ENCODE measurements at places on chromosomes 11 and 22.

GRCh38 chr11:7493670-7494069 lies 8.4 kb downstream of the OLFML1 start:
- no peak overlapping the region for H3K27ac ChIP-seq
- H3K4me3 ChIP-seq = no peak overlapping the region
- H3K27me3 ChIP-seq = peaks cover 2% of the 10 kb centered on the region
- no peaks in the 10 kb centered on the region for H3K4me1 ChIP-seq
- DNase-seq = no peak

DNA sequence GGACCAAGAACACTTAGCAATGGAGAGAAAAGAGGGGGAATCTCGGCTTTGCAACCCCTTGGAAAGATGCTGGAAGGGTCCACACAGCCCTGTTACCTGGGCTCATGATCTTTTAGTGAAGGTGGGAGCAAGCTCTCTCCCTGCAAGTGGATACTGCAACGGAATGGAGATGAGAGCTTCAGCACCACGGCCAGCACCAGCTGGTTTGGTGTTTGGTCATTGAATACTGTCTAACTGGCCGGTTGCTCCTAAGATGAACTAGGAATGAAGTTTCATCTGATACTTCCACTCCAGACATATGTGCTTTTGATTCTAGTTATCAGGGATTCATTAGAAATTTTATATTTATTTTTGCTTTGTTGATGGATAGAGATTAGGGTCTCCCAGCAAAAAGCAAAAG lies 16.3 kb downstream of the HTR3A start:
- no peak for DNase-seq
- no peaks in the 10 kb centered on the region for H3K36me3 ChIP-seq
- no peak overlapping the region for H3K4me3 ChIP-seq
- H3K27ac ChIP-seq = no peak overlapping the region

DNA sequence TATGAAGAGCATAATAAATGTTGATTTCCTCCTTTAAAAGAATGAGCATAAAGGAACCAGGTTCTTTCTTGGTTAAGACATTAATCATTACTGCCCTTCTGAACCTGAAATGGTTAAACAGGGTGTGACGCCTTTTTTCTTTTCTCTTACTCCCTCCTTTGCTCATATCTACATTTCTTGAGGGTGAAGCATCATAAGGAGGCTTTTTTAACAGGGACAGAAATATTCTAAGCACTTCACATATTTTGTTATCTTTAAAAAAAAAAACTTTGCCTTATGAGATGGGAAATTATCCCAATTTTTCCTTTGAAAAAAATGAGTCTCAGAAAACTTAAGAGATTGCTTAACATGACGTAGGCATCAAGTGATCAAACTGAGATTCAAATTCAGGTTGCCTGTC lies 1036.3 kb upstream of the TENM4 start:
- H3K27me3 ChIP-seq = no peaks in the 10 kb centered on the region
- DNase-seq = no peak
- H3K36me3 ChIP-seq = no peaks in the 10 kb centered on the region

DNA sequence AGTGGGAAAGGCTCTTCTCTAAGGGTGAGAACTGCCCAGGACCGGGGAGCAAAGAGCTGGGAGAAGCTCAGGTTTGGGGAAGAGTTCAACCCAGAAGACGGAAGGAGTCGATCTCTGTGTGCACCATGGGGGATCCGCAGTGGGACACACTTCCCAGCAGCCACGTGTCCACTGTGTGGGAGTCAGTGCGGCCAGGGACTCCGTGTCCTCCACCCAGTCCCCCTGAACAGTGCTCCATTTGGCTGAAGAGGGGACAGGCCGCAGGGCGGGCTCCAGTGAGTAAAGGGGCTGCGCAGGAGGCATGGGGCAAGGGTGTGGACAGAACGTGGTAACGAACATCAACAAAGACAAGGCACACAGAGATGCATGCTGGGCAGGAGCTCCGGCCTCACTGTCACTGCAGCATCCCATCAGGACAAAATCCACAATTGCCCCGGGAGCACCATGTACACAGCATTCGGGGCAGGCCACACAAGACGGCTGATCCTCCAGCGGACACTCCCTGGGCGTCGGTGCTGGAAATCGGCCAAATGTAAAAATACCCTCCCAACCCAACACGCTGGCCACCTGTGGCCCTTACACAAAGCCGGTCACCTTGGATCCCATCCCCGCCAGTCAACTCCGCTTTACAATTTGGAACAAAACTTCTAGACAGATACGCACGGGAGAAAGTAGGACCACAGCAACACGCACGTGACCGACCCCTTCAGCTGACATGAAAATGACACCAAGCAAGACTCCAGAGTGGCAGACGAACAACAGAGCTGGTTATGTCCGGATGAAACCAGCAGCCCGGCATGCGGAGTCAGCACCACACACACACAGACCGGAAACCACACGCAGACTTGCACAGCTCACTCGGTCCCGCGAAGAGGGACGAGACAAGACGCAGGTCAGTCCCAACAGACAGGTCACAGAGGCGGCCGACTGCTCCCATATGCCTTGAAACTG lies 366.8 kb downstream of the SHANK2 start:
- no peaks in the 10 kb centered on the region for H3K27me3 ChIP-seq
- DNase-seq = no peak
- no peak overlapping the region for H3K27ac ChIP-seq

GRCh38 chr11:11568651-11569229 lies 53.1 kb downstream of the GALNT18 start:
- no peaks in the 10 kb centered on the region for H3K36me3 ChIP-seq
- no peak overlapping the region for H3K4me3 ChIP-seq
- no peak for DNase-seq

DNA sequence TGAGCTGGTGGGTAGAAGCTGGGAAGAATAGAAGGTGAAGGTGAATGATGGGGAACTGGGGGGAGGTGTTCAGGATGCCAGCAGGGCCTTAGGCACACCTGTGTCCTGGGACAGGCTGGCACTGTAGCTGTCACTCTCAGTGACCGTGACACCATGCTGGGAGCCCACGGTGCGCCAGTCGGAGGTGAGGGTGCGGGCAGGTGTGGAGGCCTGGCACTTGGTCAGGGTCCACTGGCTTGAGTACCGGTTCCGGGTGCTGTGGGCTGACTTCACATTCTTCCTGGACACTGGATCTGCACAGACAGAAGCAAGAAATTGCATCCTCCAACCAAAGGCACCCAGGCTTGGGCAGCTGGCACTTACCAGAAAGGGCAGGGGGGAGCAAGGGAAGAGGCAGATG lies 103.8 kb downstream of the CEP164 start:
- no peak overlapping the region for H3K27ac ChIP-seq
- no peaks in the 10 kb centered on the region for H3K27me3 ChIP-seq
- H3K4me3 ChIP-seq = no peak overlapping the region
- no peaks in the 10 kb centered on the region for H3K36me3 ChIP-seq
- peaks cover 1% of the 10 kb centered on the region for H3K4me1 ChIP-seq

- H3K27me3 ChIP-seq = no peaks in the 10 kb centered on the region
- H3K27ac ChIP-seq = no peak overlapping the region
- DNase-seq = no peak
Measured at GRCh38 chr22:30637701-30638114, 2.1 kb downstream of the SLC35E4 start.

GRCh38 chr11:120169981-120170698 lies 32.2 kb upstream of the TRIM29 start:
- H3K4me1 ChIP-seq = peaks cover 10% of the 10 kb centered on the region
- H3K27me3 ChIP-seq = peaks cover 14% of the 10 kb centered on the region
- no peak overlapping the region for H3K27ac ChIP-seq
- no peaks in the 10 kb centered on the region for H3K36me3 ChIP-seq
- no peak overlapping the region for H3K4me3 ChIP-seq

GRCh38 chr22:44206696-44207095 lies 26.0 kb downstream of the PARVG start:
- peaks cover 6% of the 10 kb centered on the region for H3K36me3 ChIP-seq
- no peak for DNase-seq
- H3K4me3 ChIP-seq = no peak overlapping the region
- H3K4me1 ChIP-seq = no peaks in the 10 kb centered on the region
- no peaks in the 10 kb centered on the region for H3K27me3 ChIP-seq

- H3K4me3 ChIP-seq = no peak overlapping the region
- H3K27ac ChIP-seq = no peak overlapping the region
- no peak for DNase-seq
- H3K4me1 ChIP-seq = no peaks in the 10 kb centered on the region
Measured at GRCh38 chr11:65744026-65744698, 23.6 kb upstream of the RNASEH2C start.

GRCh38 chr11:35170503-35170902 lies 31.5 kb downstream of the CD44 start:
- H3K36me3 ChIP-seq = peaks cover 20% of the 10 kb centered on the region
- peak overlapping the region; percentile 70 for H3K4me3 ChIP-seq
- peak overlapping the region; percentile 99 for H3K27ac ChIP-seq
- H3K27me3 ChIP-seq = no peaks in the 10 kb centered on the region
- H3K4me1 ChIP-seq = peaks cover 97% of the 10 kb centered on the region

DNA sequence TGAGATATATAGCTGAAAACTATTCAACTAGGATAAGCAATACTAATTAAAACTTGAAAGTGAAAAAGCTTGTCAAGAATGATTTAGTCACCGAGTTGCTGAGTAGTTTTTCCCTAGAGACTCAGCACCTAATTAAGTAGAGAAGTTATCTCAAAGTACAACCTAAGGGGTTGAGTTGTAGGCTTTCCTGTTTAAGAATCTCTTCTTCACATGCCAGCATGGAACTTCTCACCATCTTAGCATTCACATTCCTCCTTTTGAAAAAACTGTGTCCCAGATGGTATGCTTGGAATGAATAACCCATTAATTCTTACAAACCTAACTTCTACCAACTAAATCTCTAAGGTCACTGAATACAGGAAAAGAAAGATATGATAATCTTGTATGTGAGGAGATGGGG lies 303.3 kb upstream of the ZC3H12C start:
- H3K27ac ChIP-seq = no peak overlapping the region
- H3K27me3 ChIP-seq = no peaks in the 10 kb centered on the region
- H3K36me3 ChIP-seq = no peaks in the 10 kb centered on the region
- H3K4me1 ChIP-seq = no peaks in the 10 kb centered on the region

GRCh38 chr11:33970984-33971466 lies 79.1 kb upstream of the LMO2 start:
- no peaks in the 10 kb centered on the region for H3K27me3 ChIP-seq
- H3K27ac ChIP-seq = no peak overlapping the region
- DNase-seq = no peak
- H3K4me3 ChIP-seq = no peak overlapping the region
- no peaks in the 10 kb centered on the region for H3K4me1 ChIP-seq
- no peaks in the 10 kb centered on the region for H3K36me3 ChIP-seq

- H3K27me3 ChIP-seq = no peaks in the 10 kb centered on the region
- H3K4me3 ChIP-seq = no peak overlapping the region
- H3K27ac ChIP-seq = no peak overlapping the region
- H3K4me1 ChIP-seq = peaks cover 46% of the 10 kb centered on the region
Measured at GRCh38 chr22:49812838-49813237, 14.8 kb downstream of the BRD1 start.

GRCh38 chr22:37492428-37493344 lies 6.5 kb upstream of the MFNG start:
- H3K27ac ChIP-seq = no peak overlapping the region
- H3K4me1 ChIP-seq = peaks cover 2% of the 10 kb centered on the region
- H3K4me3 ChIP-seq = no peak overlapping the region
- no peaks in the 10 kb centered on the region for H3K27me3 ChIP-seq

DNA sequence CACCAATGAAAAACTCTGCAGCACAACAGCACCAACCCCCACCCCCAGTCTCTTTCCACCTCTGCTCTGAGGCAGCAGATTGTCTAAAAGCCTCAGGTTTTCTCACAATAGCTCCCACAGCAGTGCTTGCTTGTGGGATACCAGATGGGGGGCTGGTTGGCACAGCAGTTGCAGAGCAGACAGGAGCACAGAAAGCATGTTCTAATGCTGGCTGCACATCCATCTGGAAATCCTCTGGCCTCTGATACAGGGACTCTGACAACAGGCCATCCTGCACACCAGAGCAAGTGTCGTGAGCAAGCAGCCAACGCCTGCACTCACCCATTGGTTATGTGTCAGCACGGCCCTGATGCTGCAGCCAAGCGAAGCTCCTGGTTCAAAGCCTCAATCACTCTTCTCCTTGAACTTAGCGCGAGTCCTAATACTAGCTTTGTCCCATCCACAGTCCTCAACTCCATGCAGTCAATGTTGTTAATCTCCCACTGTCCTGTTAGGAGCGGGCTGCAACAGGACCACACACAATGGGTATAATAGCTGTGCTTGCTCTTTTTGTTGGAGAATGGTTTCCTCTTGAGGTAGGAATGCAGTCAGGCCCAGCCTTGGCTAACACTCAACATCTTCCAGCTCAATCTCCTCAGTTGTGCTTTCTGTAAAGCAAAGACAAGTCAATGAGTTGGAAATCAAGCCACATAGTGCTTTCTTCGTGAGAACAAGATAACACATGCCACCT lies 30.3 kb downstream of the VSTM5 start:
- DNase-seq = no peak
- no peak overlapping the region for H3K4me3 ChIP-seq
- peaks cover 6% of the 10 kb centered on the region for H3K36me3 ChIP-seq
- H3K4me1 ChIP-seq = no peaks in the 10 kb centered on the region

DNA sequence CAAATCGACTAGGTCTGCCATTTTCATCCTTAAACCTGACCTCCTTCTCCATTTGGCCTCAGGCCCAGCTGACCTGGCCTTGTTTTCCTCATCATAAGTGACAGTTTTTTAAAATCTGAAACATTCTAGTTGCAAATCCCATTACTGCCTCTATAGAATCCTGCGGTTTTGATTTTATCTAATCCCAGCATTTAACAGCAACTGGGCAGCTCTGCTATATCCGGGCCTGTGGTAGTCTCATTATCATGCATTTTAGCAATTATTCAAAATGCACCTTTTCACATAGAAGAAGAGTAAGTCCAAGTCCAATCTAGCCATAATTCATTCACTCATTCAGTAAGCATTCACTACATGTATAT lies 28.6 kb upstream of the BIRC3 start:
- H3K27me3 ChIP-seq = no peaks in the 10 kb centered on the region
- no peak for DNase-seq
- H3K4me3 ChIP-seq = peak overlapping the region; percentile 69

DNA sequence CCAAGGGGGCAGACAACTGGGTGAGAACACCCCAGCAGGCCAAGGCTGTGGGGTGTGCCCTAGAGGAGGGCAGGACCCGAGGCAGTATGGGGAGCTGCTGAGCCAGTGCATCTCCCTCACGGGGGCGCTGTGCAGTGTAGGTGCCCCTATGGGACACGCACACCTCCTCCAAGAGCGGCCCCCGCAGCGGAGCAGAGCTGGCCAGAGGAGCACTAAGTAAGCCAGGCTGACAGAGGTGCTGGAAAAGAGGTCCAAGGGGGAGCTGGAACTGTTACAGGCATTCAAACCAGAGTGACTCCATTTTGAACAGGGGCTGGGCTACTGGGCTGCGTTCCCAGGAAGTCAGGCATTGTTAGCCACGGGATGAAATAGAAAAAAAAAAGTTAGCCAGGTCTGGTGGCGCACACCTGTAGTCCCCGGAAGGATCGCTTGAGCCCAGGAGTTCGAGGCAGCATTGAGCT lies 41.8 kb downstream of the TST start:
- H3K4me1 ChIP-seq = peaks cover 7% of the 10 kb centered on the region
- H3K4me3 ChIP-seq = peak overlapping the region; percentile 93
- H3K36me3 ChIP-seq = no peaks in the 10 kb centered on the region
- DNase-seq = peak; percentile 69
- peak overlapping the region; percentile 74 for H3K27ac ChIP-seq
- H3K27me3 ChIP-seq = no peaks in the 10 kb centered on the region
